ENCODE measurements at places on chromosomes 13 and 19.

DNA sequence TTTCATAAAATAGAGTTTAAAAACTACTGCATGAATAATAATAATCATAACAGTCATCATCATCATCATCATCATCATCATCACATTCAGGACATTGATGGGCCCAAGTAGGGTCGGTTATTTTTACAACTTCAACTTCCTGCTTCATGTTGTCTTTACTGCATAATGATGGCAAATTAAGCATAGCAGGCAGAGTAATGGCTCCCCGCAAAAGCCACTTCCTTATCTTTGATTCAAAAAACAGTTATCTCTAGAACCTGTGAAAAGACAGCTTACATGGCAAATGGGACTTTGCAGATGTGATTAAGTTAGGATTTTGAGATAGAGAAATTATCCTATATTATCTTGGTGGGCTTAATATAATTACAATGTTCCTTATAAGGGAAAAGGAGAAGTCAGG is 792.9 kb downstream of the LIG4 start:
- no peak for DNase-seq

- DNase-seq, result no peak
These were observed 631.8 kb upstream of the KLF12 start for GRCh38 chr13:74765955-74766354.

DNA sequence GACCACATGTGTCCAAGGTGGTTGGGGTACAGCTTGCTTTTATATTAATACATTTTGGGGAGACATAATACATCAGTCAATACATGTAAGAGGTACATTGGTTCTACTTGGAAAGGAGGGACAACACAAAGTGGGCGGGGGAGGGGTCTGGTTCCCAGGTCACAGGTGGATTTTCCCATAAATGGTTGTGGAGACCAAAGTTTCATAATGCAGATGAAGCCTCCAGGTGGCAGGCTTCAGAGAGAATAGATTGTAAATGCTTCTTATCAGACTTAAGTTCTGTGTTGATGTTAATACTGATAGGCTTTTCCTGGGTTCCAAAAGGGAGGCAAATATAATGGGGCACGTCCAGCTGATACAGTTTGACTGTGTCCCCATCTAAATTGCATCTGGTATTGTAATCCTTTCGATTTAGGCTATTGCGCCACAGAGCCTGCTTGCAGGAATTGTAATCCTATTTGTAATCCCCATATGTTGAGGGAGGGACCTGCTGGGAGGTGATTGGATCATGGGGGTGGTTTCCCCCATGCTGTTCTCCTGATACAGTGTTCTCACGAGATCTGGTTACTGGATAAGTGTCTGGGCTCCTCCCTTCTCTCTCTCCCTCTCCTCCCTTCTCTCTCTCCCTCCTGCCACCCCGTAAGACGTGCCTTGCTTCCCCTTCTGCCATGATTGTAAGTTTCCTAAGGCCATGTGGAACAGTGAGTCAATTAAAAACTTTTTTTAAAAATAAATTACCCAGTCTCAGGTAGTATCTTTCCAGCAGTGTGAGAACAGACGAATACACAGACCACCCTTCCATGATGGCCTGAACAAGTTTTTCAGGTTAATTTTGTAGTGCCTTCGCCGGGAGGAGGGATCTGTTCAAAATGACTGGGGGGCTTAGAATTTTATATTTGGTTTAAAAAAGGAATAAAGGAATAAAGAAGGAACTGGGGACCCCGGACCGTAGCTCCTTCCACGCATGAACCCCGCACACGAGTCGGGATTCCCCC is 44.9 kb downstream of the ZNF823 start:
- DNase-seq, result no peak

DNA sequence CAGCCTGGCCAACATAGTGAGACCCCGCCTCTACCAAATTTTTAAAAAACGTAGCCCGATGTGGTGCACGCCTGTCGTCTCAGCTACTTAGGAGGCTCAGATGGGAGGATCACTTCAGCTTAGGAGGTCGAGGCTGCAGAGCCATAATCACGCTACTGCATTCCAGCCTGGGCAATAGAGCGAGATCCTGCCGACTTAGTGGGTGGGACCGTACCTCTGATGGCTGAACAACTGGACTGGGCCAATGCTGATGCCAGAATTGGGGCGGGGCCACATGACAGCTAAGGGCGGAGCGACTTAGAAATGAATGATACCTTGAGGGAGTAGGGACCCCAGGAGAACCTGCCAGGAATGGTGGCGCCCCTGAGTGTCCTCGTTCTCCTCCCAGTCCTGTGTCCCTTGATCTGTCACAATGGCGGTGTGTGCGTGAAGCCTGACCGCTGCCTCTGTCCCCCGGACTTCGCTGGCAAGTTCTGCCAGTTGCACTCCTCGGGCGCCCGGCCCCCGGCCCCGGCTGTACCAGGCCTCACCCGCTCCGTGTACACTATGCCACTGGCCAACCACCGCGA is 3.6 kb downstream of the LTBP4 start:
- no peak for DNase-seq

- no peak for DNase-seq
These were observed 14.8 kb upstream of the ZNF43 start for GRCh38 chr19:21850656-21851255.

DNA sequence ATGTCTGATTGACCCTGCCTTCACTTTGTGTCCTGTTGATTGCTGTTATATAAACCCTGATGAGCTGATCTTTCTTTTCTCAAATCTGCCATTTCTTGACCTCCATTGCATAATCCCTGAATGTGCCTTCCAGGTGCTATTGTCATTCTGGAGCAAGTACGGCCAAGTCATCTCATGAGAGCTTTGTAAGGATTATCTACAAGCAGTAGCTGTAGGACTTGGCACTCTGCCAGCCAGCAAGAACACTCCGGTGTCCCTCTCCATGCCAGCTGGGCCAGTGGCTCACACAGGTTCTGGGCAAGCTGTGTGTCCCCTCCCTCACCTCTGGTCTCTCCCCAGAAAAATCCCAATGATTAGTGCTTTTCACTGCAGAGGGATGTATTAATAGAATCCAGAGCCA is 348.1 kb downstream of the FOXO1 start:
- DNase-seq, result no peak

DNA sequence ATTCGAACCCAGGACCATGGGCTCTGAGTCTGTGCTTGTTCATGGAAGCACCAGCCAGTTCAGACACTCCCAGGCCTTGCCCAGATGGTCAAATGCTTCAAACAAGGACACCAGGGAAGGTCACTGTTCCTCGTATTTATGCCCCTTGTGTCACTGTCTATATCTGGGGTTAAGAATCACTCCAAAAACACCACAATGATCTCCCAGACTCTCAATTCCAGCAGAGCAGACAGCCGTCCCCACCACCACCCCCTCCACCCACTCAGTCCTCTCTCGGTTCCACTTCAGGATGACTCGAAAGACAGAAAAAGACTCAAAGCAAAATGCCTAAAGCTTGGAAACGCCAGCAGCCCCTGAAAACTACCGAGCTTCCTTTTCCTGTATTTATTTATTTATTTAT is 79.0 kb downstream of the INSR start:
- DNase-seq, result no peak

GRCh38 chr13:112062571-112063570 is 4.1 kb upstream of the SOX1 start:
- no peak for DNase-seq

DNA sequence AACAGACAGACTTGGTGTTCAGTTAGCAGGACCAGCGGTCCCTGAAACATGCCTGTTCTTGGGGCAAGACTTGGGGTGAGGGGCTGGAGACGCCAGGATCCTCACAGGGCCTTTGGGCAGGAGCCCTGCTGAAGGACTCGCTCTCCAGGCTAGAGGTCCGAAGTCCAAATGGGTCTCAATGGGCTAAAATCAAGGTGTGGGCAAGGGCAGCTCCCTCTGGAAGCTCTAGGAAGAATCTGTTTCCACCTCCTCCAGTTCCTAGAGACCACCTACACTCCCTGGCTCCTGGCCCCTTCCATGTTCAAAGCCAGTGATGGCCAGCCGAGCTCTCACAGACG is 111.3 kb downstream of the TUBA3C start:
- no peak for DNase-seq

- DNase-seq, result no peak
These were observed 500.3 kb downstream of the KLF12 start for GRCh38 chr13:73633817-73634460.

- DNase-seq, result no peak
These were observed 9.9 kb downstream of the CEACAM4 start for GRCh38 chr19:41616792-41617621.

DNA sequence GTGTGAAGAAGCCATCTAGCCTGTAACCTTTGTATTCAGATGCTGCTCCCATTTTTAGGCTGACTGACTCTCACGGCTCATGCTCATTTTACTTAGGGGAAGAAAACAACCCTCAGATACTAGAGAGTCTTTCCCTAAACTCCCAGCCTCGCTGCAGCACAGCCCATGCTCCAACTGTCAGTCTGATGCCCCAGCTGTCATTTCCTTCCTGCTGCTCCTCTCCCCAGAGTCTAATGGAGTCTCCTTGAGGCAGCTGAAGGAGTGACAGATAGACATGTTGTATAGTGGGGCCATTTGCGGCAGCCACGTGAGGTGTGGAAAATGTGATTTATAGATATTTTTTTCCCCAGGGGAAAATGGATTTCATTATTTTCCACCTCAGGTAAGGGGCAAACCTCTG is 59.2 kb upstream of the OLFM4 start:
- DNase-seq, result no peak

- peak; percentile 36 for DNase-seq
These were observed 17.5 kb downstream of the KLF2 start for GRCh38 chr19:16342002-16342715.

GRCh38 chr19:5991244-5991838 is 13.4 kb upstream of the RANBP3 start:
- DNase-seq, result no peak

DNA sequence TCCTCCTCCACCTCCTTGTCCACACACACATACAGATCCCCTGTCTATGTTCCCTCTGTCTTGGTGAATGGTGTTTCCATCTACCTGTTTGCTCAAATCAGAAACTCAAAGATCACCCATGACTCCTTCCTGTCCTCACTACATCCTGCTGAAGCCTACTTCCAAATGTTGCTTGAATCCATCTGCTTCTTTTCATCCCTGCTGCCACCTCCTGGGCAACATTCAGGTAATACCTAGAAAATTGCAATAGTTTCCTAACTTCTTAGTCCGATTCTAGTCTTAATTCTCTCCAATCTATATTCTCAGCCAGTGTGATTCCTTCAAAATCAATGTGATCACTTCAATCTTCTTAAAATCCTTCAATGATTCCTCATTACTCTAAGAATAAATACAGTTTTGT is 155.5 kb upstream of the STARD13 start:
- no peak for DNase-seq

DNA sequence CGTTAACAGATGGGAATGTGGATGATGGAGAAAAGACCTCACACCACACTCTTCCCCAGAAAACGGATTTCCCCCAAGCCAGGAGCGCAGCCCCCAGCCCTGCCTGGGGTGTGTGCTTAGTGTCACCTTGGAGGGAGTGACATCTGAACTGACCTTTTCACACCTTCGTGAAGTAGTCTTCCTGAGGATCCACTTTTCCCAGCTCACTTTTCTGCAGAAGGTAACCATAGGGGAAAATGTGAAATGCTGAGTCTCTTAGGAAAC is 26.2 kb downstream of the SIAH3 start:
- no peak for DNase-seq

GRCh38 chr13:97844151-97844550 is 109.3 kb upstream of the IPO5 start:
- DNase-seq, result no peak

DNA sequence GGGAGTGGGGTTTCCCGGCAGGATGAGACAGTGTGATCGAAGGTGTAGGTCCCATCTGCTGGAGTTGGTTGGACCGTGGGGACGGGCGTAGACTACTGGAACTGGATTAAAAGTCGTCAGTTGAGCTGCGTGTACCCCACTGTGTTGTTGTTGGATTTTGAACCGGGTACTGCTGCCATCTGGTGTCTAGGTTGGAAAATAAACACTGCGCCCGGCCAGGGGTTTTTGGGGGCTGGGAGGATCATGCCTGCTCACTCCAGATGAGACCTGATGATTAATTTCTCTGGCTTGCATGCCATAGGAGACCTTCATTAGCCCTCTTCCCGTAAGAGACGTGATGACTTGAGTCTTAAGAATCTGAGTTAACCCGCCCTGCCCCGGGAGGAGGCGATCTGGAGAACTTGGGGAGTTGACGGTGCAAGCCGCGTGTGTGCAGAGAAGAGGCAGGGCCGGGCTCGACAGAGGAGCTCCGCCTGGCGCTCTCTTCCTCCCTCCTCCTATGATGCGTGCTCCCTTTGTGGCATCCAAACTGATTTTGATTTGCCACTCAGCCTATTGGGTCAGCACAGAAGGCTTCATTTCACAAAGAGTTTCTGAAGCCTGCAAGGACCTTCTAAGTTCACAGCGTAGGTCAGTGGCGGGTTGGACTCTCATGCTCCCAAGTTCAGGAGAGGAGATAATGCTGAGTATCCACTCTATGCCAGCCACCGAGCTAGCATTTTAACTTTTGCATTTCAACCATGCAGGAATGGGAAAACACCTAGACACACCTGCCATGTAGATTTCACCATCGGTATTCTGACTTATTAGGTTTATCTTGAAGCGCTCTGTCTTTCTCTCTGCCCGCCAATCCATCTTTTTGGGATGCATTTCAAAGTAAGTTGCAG is 2.7 kb downstream of the UHRF1 start:
- peak; percentile 55 for DNase-seq

GRCh38 chr13:41678848-41679247 is 221.5 kb downstream of the RGCC start:
- no peak for DNase-seq

DNA sequence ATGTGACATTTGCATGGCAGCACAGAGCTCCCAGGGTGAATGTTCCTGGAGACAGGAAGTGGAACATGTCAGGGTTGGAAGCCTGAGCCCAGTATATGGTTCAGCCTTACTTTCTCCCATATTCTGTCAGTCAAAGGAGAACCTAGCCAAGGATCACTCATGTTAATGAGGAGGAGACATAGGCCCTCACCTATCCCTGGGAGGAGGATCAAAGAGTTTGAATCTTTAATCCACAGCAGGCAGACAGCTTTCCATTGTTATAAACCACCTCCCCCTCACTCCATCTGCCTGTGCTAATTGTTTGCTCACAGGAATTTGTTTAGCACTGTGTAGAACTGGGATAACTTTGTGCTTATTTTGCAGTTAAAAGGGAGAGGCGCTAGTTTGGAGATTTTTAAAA is 1069.1 kb downstream of the EFNB2 start:
- no peak for DNase-seq

GRCh38 chr19:8163759-8164158 is 14.4 kb upstream of the FBN3 start:
- no peak for DNase-seq

GRCh38 chr13:65966991-65967451 is 1263.1 kb downstream of the PCDH9 start:
- DNase-seq, result no peak

- DNase-seq, result no peak
These were observed 32.2 kb upstream of the FBL start for GRCh38 chr19:39878398-39878797.

GRCh38 chr13:106507560-106508274 is 27.7 kb downstream of the EFNB2 start:
- no peak for DNase-seq
